Right ventricle myocardium superior (tissue), 1 donor: ENCODE measurements at places on chromosomes 16 and 17. TPM values are rescaled to one million over a fixed set of nuclear protein-coding genes. Genes with fewer than 3 reads are reported as not detected.
A peak's percentile ranks its signal among the peaks of the same experiment; 100 is the strongest.

MRPL45 gene
- total RNA-seq = 38.0 TPM

XYLT1 gene
- total RNA-seq = 1.7 TPM

- DNase-seq = no peak
Observed at GRCh38 chr16:17454162-17454730, 16.5 kb downstream of the XYLT1 start.

DNA sequence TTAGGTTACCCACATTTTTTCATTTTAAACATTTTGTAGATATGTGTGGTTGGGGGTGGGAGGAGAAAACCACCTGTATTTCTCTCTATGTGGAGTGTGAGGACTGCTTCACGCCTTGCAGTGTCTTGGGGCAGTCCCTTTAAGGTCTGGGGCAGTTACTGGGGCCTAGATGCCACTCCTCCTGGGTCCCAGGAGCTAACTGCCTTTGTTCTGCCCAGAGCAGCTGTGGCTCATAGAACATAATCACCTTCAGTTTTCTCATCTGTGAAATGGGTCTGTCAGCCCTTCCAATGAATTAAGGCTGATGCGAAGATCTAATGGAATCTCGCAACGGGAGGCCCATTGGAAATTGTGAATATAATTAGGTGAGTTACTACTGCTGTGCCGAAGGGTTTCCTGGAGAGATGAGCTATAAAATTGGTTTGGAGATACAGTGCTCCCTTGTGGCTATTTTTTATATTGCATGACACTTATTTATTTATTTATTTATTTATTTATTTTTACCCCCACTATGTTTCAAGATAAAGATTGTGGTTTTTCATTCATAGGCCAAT is 22.9 kb downstream of the DHRS7C start:
- DNase-seq = no peak

HASPIN gene
- total RNA-seq = 0.13 TPM

CTRL gene
- total RNA-seq = 0.78 TPM

MEIOC gene
- not detected for total RNA-seq

- DNase-seq = no peak
Observed at GRCh38 chr16:70715860-70716357, 30.1 kb upstream of the MTSS2 start.

PHKG2 gene
- total RNA-seq = 13.4 TPM

DNA sequence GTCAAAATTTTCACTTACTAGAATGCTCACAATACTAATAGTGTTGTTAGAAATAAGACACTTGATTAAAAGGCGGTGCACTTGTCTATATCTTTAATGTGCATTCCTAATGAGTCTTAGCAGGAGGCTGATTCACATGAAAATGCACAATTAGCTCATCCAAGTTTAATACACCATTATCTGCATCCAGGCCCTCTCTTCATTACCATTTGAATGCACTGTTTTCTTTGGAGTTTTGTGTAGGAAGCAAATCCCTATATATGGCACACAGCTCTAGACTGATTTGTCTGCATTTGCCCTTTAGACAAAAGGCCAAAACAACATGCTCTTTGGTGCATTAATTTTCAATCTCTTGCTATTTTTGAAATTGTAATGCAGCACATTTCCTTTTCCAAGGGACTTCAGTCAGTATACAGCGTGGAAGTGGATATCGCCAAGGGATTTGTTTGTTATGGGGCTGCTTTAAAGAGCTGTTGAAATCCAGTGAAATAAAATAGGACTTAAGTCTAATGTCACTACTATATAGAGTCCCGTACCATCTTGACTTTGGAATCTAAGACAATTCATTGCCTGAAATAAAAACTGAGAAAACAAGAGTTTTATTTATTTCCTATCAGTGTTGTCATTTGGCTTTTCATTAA is 257.6 kb upstream of the CPHXL start:
- no peak for DNase-seq

DNA sequence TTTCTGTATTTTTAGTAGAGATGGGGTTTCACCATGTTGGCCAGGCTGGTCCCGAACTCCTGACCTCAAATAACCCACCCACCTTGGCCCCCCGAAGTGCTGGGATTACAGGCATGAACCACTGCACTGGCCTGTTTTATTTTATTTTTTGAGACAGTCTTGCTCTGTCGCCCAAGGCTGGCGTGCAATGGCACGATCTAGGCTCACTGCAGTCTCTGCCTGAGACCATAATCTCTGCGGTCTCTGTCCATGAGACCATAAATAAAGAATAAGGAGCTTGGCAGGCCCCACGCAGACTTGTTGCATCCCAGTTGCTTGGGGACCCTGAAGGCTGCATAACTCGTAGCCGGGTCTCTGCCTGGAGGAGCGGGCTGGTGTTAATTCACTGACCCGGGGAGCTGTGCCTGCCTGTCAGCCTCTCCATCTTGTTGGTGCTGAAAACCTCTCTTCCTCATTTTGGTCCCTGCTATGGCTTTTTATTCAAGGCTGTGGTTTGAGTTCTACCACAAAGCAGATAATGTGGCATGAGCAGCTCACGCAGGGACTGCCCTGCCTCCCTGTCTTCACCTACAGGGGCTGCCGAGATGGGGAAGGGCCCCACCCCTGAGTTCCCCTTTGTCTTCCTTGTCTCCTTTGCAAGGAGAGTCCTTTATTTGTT is 82.1 kb downstream of the MSI2 start:
- DNase-seq = no peak

DNA sequence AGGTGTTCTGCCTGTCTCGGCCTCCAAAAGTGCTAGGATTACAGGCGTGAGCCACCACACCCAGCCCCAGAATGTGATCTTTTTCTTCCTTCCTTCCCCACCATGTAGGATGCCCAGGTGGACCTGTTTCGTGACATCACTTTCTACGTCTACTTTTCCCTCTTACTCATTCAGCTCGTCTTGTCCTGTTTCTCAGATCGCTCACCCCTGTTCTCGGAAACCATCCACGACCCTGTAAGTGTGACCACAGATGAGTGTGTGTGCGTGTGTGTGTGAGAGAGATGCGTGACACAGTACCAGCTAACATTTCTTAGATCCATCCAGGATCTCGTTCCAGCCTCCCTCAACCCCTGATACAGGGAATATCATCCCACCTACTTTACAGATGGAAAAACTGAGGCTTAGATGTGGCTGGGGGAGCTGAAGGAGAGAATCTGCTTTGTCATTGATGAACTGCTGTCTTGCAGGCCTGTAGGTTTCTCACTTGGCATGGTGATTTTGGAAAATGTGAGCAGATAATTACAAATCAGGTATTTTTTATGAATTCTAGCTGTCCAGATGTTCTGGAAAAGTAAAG is 67.1 kb downstream of the ABCC1 start:
- no peak for DNase-seq

EVI2B gene
- total RNA-seq = 2.9 TPM

HOXB1 gene
- not detected for total RNA-seq

C17orf78 gene
- total RNA-seq = not detected

- DNase-seq = no peak
Observed at GRCh38 chr16:79618692-79619050, 18.1 kb upstream of the MAF start.

AP2B1 gene
- 112 TPM for total RNA-seq

COX6A2 gene
- 1,514 TPM for total RNA-seq

DRC3 gene
- 1.4 TPM for total RNA-seq

DNA sequence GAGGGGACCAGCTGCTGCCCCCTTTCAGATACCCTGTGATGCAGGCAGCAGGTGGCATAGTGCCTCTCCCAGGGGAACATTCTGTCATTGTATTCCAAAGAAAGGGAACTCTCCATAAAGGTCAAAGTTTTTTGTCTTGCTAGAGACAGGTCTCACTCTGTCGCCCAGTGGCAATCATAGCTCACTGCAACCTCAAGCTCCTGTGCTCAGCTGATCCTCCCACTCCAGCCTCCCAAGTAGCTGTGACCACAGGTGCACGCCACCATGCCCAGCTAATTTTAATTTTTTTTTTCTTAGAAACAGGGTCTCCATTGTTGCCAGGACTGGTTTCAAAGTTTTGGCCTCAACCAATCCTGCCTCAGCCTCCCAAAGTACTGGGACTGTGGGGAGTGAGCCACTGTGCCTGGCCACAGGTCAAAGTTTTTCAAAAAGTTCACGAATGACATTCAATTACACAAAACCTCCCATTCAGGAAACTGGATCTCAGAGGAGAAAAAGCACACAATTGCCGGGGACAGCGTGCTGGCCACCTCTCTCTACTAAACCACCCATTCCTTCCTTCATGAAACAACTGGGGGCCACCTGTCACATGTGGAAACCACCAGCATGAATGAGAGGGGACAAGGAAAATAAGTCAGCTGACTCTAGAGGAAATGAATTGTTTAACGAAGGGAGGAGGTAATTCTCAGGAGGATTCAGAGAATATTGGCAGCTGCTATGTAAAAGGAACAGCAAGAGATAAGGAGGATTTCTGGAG is 80.0 kb downstream of the MARCHF10 start:
- no peak for DNase-seq

FA2H gene
- 0.16 TPM for total RNA-seq

GRCh38 chr17:28570716-28571360 is 486 bp downstream of the PIGS start:
- peak; percentile 47 for DNase-seq

DNA sequence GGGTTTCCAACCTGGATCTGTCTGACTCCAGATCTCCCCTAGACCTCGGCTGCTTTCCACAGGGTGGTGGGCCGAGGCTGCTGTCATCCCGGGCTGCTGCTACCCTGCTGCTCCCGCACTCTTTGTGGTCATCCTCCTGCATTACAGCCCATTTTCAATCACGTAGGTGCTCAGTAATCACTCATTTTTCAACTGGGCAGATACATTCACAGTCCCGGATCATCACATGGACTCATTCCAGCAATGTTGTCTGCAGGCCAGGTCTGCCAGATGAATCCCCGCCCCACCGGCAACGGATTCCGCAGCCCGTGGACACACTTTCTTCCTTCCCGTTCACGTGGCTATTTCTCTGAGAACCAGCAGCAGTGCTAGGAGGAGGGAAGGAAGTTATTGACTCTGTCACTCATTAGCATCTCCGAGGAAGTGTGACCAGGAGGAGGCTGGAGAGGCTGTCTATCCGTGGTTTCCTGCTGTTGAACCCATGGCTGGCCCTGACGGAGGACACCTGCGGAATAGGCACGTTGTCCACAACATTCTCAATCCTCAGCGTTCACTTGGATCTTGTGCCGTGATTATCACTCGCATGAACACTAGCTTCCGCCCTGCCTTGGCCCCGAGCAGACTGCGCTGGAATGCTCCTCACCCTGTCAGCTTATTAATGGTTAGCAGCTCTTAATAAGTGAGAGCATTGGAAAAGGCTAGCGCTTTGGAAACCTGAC is 14.7 kb upstream of the ZCCHC14 start:
- DNase-seq = no peak

- DNase-seq = no peak
Observed at GRCh38 chr16:68425498-68426346, 22.6 kb downstream of the SMPD3 start.

GRCh38 chr16:8885674-8886592 is 3.8 kb downstream of the LITAFD start:
- no peak for DNase-seq

CA5A gene
- not detected for total RNA-seq

GP1BA gene
- not detected for total RNA-seq

DNA sequence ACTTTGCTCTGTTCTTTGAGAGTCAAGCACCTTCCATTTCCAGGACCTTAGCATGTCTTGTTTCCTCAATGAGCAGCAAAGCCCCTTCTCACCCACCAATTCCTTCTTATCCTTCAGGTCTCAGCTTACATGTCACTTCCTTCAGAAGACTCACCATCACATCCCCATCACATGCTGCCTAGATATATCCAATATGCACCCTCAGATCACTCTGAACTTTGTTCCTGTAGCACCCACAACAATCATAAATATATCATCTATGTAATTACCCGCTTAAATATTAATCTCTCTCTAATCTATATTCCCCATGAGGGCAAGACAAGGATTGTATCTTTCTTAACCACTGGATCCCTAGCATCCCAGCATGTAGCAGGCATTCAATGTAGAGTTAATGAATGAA is 30.4 kb downstream of the KANSL1 start:
- no peak for DNase-seq

TLCD2 gene
- total RNA-seq = 2.0 TPM

DNA sequence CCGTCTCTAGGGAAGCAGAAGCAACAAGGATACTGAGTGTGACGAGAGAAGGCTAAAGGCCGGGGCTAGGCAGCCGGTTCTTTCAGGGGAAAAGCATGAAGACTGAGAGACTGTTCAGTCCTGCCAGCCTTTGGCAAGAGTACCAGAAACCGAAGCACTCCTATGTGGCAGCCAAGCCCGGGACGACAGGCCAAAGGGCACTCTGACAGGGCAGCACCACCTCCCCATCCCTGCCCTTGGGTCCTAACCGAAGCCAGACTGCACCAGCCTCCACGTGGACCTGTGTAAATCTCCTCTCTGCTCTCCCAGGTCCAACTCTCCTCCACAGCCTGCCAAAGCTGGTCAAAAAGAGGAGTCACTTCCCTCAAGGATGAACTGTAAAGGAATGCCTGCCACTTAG is 23.5 kb upstream of the ALOX15 start:
- DNase-seq = no peak

DNA sequence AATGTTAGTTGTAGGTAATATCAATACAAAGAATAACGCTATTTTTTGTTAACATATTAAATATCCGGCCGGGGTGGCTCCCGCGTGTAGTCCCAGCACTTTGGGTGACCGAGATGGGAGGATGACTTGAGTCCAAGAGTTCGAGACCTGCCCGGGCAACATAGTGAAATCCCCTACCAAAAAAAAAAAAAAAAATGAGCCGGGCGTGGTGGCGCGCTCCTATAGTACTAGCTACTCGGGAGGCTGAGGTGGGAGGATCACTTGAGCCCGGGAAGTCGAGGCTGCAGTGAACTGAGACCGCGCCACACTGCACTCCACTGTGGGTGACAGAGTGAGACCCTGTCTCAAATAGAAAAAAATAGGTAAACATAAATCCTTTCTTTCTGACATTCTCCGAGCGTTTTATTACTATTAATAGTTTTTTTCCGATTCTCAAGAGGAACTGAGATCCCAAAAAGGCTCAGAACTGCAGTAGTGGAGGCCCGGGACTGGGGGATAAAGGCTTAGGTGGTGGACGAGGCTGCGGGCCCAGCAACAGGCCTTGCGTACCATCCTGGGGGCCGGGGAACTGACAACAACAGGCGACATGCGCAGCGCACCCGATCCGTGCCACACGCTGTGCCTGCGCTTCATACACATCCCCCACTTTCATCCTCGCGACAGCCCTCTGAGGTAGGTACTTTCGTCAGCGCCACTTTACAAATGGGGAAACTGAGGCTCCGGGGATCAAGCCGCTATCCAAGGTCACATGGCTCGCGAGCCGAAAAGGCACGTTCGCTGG is 919 bp downstream of the N4BP1 start:
- peak; percentile 62 for DNase-seq

CACNA1H gene
- 4.2 TPM for total RNA-seq

KRTAP3-2 gene
- total RNA-seq = not detected

FBXW10 gene
- total RNA-seq = 0.24 TPM

TBC1D28 gene
- total RNA-seq = not detected

UTS2R gene
- 0.81 TPM for total RNA-seq
